ENCODE measurements at places on chromosomes 1 and 21. TPM values are rescaled to one million over a fixed set of nuclear protein-coding genes. Genes with fewer than 3 reads are reported as not detected.

NUDT4B gene
- total RNA-seq, result 5.5 TPM

CDCA8 gene
- total RNA-seq, result 0.26 TPM

CFAP107 gene
- total RNA-seq, result not detected

SMIM12 gene
- 15.4 TPM for total RNA-seq

HSPB7 gene
- 2.9 TPM for total RNA-seq

BLACAT1 gene
- not detected for total RNA-seq

VTCN1 gene
- total RNA-seq, result not detected

SPRR2A gene
- not detected for total RNA-seq

NEK7 gene
- 64.5 TPM for total RNA-seq

C8A gene
- total RNA-seq, result not detected

HMGN2 gene
- total RNA-seq, result 190 TPM

GJA9 gene
- total RNA-seq, result not detected

NUP210L gene
- total RNA-seq, result 0.17 TPM

PTGER3 gene
- total RNA-seq, result 0.47 TPM

LCE3E gene
- not detected for total RNA-seq

TDRD5 gene
- total RNA-seq, result not detected

ENAH gene
- 97.4 TPM for total RNA-seq

PDPN gene
- total RNA-seq, result 0.86 TPM

CDKN2C gene
- 28.9 TPM for total RNA-seq

ODF2L gene
- 20.5 TPM for total RNA-seq

CHI3L2 gene
- 8.8 TPM for total RNA-seq

KCNE2 gene
- total RNA-seq, result not detected

LCE1B gene
- total RNA-seq, result not detected

OR2AK2 gene
- total RNA-seq, result not detected

FCRL4 gene
- total RNA-seq, result not detected

DPH2 gene
- total RNA-seq, result 10.4 TPM

DEDD gene
- 20.3 TPM for total RNA-seq

OLFM3 gene
- not detected for total RNA-seq

LRRC38 gene
- total RNA-seq, result not detected

CDC20 gene
- 1.2 TPM for total RNA-seq

KHDC4 gene
- 18.0 TPM for total RNA-seq

HPCA gene
- total RNA-seq, result not detected

PRDX6 gene
- total RNA-seq, result 166 TPM

AK5 gene
- total RNA-seq, result 63.6 TPM

PLA2G2F gene
- not detected for total RNA-seq

RGS8 gene
- total RNA-seq, result under 0.01 TPM

COL9A2 gene
- 4.3 TPM for total RNA-seq

FAM163A gene
- total RNA-seq, result not detected

SIM2 gene
- total RNA-seq, result not detected

Measured in bronchial smooth muscle cell (primary cell).